ENCODE measurements at places on chromosomes 12 and 14.

DNA sequence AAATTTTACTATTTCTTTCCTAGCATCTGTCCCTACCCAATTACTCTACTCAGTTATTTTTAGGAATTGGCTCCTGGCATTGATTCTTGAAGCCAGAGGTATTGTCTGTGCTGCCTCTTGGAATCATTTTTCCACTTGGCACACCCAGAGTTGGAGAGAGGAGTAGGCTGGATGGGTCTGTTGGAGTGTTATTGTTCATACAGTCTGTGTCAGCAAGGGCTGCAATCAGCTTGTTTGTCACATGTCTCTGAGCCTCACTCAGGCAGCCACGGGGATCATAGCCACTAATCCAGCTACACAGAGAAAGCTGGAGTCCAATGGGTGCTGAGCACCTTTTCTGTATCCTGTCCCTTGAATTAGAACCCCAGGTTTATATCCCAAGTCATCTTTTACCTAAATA lies 176.0 kb upstream of the DYRK2 start:
- DNase-seq: no peak

DNA sequence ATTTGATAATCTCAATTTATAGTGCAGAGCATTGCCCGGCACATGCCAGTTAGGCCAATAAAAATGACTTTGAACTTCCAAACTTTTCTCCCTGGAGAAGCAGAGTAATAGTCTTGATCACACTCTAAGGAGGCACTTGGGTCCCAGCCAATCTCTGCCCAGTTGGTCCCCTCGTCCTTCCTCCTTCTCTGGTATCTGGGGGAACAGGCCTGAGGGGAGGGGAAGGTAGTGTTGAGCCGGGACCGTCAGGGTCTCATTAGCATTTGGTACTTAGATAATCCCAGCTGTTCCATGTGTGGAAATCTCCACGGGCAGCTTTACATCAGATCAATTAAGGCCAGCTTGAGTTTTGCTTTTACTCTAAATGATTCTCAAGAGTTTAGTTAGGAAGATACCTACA lies 70.1 kb downstream of the ZNF641 start:
- DNase-seq: no peak

GRCh38 chr12:99093166-99093565 lies 448.1 kb downstream of the APAF1 start:
- no peak for DNase-seq

DNA sequence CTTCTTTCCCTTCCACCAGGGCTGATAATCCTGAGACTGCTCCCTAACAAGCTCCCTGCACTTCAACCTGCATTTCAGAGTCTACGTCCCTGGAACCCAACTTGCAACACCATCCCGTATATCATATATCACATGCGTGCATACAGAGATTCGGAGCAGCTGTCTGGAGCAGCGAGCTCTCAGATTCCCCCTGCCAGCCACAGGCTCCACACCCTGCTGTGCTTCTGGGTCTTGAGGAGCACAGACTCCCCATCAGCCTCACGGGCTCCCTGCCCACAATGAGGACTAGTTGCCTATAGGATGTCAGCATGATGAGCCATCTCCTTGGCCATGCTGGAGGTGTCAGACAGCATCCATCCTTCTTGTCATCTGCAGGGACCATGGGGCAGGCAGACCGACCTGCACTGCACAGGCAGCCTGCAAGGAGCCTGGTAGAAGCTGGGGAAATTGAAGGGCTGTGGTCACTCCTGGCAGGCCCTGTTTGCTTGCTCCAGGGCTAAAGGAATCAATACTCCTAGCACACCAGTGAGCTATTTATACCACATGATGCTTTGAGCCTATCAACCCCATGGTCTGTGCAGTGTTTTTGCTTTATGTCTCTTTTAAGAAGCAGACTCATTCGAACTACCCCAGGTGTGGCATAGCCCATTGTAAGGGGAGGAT lies 19.6 kb upstream of the HDAC7 start:
- no peak for DNase-seq

DNA sequence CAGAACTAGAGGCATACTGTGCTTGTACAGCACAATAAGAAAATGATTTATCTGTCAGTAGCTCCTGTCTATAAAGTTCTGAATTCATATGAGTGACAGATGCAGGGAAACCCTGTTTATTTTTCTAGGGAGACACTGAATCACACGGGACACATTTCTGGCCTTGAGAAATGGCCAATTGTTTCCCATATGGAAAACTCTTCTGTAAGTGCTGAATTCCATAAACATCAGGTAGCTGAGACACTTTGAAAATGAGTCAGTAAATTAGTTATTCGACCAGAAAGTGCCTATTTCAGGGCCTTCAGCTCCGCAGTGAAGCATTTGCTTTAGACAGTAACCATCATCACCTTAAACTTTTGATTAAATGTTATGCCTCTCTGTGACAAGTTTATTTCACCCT lies 184.4 kb downstream of the TMEM132D start:
- no peak for DNase-seq

Measured in astrocyte of the spinal cord (primary cell).